ENCODE measurements at places on chromosomes 13 and 19. TPM values are rescaled to one million over a fixed set of nuclear protein-coding genes. Genes with fewer than 3 reads are reported as not detected.
A peak's percentile ranks its signal among the peaks of the same experiment; 100 is the strongest.

DNA sequence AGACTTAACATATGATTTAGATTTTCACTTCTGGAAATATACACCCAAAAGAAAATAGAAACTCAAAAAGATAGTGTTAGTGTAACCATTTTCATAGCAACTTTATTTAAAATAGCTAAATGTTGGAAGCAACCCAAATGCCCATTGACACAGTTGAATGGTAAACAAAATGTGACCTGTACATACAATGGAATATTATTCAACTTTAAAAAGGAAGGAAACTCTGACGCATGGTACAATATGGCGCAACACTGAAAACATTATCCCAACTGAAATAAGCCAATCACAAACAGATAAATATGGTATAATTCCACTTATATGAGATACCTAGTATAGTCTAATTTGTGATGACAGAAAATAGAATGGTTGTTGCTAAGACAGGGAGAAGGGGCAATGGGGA, 1456.1 kb upstream of the MIR17HG start:
- H3K4me1 ChIP-seq: no peaks in the 10 kb centered on the region
- H3K4me3 ChIP-seq: no peak overlapping the region
- H3K27me3 ChIP-seq: no peaks in the 10 kb centered on the region

DNA sequence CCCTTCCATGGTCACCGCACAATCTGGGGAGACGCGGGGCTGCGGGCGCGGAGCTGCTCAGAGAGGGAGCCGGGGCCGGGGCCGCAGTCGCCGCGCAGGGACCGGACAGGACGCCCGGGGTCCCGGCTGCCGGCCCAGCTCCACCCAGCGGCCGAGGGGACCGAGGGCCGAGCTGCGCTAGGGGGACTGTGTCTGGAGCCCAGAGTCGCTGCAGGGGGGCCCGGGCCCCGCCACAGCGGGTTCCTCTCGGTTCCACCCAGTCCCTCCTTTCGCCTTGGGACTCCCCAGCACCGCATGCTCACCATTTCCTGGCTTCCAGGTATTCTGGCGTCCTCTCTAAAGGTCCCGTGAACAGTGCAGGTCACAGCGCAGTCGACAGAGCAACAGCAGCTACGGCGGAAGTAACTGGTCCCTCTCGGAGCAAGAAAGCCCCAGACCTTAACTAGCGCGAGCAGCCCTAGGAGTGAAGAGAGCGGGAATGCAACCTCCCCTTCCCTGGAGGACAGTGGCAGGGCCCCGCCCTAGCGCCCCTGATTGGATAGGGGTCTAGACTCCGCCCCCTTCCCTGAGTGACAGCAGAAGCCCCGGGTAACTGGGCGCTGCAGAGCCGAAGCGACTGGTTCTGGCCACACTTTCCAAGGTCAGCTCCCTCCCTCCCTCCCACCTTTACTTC, at the start of gene ZNF878:
Gene ZNF878 (minus strand): TSS at position 465 of the 673 bp plus-strand sequence. CDS start 160 bp downstream, at position 305.
- no peaks in the 10 kb centered on the region for H3K4me1 ChIP-seq
- peak within 1 kb of the TSS; percentile 56 for H3K4me3 ChIP-seq
- no peaks in the 10 kb centered on the region for H3K27me3 ChIP-seq
- DNase-seq: peak; percentile 85
- peak within 1 kb of the TSS; percentile 47 for H3K27ac ChIP-seq
- H3K36me3 ChIP-seq: no peaks in the 10 kb centered on the region

- H3K27ac ChIP-seq: peak overlapping the region; percentile 60
- no peaks in the 10 kb centered on the region for H3K4me1 ChIP-seq
- peak; percentile 37 for DNase-seq
- H3K36me3 ChIP-seq: no peaks in the 10 kb centered on the region
- no peak overlapping the region for H3K4me3 ChIP-seq
These were observed 62.7 kb downstream of the COL4A1 start for GRCh38 chr13:110244071-110244830.

DNA sequence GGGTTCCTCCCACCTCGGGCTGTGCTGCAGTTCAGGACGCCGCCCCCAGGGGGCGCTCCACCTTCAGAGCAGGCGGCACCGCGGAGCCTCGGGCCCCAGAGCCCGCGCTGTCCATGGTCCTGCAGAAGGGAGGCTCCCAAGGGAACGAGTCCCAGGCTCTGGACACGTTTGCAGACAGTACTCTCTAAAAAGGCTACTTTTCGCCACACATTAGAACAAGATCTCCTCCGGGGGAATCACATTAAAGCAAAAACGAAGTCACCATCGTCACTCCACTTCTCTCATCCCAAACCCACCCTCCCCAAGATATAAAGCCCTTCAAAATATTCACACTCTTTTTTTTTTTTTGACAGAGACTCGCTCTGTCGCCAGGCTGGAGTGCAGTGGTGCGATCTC, 4.6 kb upstream of the SIGLEC10 start:
- no peak overlapping the region for H3K4me3 ChIP-seq
- no peaks in the 10 kb centered on the region for H3K4me1 ChIP-seq
- peak; percentile 39 for DNase-seq
- no peaks in the 10 kb centered on the region for H3K36me3 ChIP-seq

DNA sequence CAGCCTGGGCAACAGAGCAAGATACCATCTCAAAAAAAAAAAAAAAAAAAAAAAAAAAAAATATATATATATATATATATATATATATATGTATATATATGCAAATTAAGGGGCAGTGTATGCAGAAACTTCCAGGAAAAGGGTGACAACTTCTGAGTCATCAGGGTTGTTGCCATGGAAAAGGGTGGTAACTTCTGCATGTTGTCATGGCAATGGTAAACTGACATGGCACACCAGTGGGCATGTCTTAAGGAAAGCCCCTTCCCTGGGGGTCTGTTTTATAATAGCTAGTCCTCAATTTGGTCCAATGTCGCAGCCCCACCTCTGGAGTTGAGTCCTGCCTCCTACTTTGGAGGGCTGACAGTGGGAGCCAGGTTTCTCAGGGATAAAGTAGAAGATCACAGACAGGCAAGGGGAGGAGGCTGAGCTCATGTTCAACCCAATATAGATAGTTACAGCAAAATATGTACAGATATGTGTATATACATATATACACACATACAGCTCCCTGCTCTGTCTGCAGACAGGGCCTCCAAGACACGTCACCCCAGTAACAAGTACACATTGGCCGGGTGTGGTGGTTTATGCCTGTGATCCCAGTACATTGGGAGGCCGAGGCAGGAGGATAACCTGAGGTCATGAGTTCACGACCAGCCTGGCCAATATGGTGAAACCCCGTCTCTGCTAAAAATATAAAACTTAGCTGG, 7.2 kb upstream of the FCHO1 start:
- no peaks in the 10 kb centered on the region for H3K36me3 ChIP-seq
- H3K4me3 ChIP-seq: no peak overlapping the region
- no peak for DNase-seq
- no peaks in the 10 kb centered on the region for H3K4me1 ChIP-seq

GRCh38 chr19:1076951-1077350, 10.0 kb downstream of the ARHGAP45 start:
- H3K4me1 ChIP-seq: no peaks in the 10 kb centered on the region
- H3K27me3 ChIP-seq: no peaks in the 10 kb centered on the region
- H3K4me3 ChIP-seq: no peak overlapping the region
- no peaks in the 10 kb centered on the region for H3K36me3 ChIP-seq
- no peak for DNase-seq

DNA sequence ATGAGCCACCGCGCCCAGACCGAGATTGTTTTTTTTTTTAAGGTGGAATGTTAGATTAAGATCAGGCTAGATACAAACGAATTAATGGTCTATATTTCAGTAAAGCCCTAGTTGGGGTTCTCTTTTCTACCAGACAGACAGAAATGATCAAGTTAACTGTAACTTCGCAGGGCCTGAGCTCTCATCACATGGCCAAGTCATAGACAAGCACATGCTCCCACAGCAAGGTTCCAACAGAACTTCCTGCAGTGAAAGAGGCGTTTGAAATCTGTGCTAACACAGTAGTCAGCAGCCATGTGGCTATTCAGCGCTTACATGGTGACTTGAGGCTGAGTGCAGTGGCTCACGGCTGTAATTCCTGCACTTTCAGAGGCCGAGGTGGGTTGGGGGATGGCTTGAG, 34.7 kb upstream of the SEMA6B start:
- peaks cover 22% of the 10 kb centered on the region for H3K27me3 ChIP-seq
- DNase-seq: no peak
- no peak overlapping the region for H3K27ac ChIP-seq
- H3K4me1 ChIP-seq: no peaks in the 10 kb centered on the region
- H3K4me3 ChIP-seq: no peak overlapping the region
- no peaks in the 10 kb centered on the region for H3K36me3 ChIP-seq

DNA sequence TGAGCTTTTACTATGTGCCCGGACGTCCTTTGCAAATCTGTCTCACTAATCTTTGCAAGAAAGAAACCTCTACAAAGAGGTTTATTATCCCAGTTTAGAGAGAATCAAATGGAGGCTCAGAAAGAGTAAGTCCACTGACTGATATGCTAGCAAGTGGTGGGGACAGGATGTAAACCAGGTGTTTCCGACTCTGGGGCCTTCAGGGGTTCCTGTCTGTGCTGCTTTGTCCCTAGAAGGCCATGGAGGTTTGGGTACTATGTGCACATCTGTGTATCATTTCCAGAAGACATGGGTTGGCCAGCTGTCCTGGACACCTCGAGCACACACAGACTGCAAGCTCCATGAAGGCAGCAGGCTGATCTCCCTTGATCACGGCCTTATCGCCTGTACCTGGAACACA, 1.2 kb upstream of the KPTN start:
- no peak overlapping the region for H3K4me3 ChIP-seq
- H3K27me3 ChIP-seq: no peaks in the 10 kb centered on the region
- no peaks in the 10 kb centered on the region for H3K36me3 ChIP-seq
- no peaks in the 10 kb centered on the region for H3K4me1 ChIP-seq

DNA sequence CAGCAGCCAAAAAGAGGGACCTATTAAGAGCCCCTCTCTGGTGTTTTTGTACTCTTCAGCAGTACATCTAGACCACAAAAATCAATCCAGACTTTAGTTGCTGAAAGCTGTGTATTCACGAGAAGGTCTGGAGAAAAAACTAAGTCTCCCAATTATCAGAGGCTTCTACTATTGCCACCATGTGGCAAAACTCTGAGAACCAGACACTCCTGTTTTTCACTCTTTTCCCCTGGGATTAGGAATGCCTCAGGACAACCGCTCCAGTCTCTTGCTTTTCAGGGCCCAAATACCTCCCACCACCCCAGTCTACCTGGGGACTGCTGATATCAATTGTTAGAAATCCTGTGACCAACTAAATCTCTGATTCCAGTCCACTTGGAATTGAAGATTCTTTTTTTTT, 30.1 kb upstream of the OBI1 start:
- no peaks in the 10 kb centered on the region for H3K27me3 ChIP-seq
- H3K4me3 ChIP-seq: no peak overlapping the region
- H3K4me1 ChIP-seq: no peaks in the 10 kb centered on the region
- no peak for DNase-seq
- no peaks in the 10 kb centered on the region for H3K36me3 ChIP-seq

DNA sequence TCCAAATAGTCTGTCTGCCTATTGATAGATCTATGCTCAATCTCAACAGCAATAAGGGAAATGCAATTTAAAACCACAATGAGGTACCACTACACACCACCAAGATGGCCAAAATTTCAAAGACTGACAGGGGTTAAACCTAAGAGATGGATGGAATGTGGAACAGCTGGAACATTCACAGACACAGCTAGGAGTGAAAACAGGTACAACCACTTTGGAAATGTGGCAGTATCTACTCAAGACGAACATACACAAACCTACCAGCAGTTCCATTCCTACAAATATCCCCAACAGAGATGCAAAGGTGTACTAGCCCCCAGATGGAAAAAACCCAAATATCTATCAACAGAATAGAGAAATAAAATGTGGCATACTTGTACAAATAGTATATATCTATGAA, 86.4 kb downstream of the TSC22D1 start:
- no peaks in the 10 kb centered on the region for H3K4me1 ChIP-seq
- no peaks in the 10 kb centered on the region for H3K36me3 ChIP-seq
- no peak for DNase-seq
- no peaks in the 10 kb centered on the region for H3K27me3 ChIP-seq
- no peak overlapping the region for H3K4me3 ChIP-seq

- H3K4me3 ChIP-seq: no peak overlapping the region
- H3K4me1 ChIP-seq: no peaks in the 10 kb centered on the region
- H3K27me3 ChIP-seq: no peaks in the 10 kb centered on the region
- no peak for DNase-seq
These were observed 1486.8 kb downstream of the EFNB2 start for GRCh38 chr13:105048677-105049076.

DNA sequence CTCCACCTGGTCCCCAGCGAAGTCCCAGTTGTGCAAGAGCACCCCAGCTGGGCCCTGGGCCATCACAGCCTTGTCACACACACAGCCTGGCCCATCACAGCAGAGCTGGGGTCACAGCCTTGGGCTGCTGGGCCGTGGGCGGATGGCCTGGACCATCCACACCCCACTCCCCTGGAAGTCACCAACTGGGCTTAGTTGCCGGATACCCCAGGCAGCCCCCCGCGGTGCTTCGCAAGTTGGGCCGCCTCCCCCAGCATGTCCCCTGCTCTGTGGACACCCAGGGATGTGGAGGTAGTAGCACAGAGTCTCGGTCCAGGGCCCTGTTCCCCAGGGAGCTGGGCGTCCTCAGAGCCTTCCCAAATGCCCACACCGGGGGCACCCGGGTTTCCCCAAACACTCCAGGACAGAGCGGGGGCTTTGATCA, 4.5 kb upstream of the ZNF554 start:
- no peak overlapping the region for H3K4me3 ChIP-seq
- no peak for DNase-seq
- no peak overlapping the region for H3K27ac ChIP-seq
- no peaks in the 10 kb centered on the region for H3K4me1 ChIP-seq
- H3K27me3 ChIP-seq: no peaks in the 10 kb centered on the region
- no peaks in the 10 kb centered on the region for H3K36me3 ChIP-seq

- peak overlapping the region; percentile 53 for H3K27ac ChIP-seq
- H3K27me3 ChIP-seq: no peaks in the 10 kb centered on the region
- H3K4me1 ChIP-seq: peaks cover 11% of the 10 kb centered on the region
- no peak for DNase-seq
These were observed 13.8 kb downstream of the PAK4 start for GRCh38 chr19:39139305-39139874.

HIPK4 gene
- total RNA-seq: 0.40 TPM

LRFN3 gene
- 22.4 TPM for total RNA-seq

ICAM5 gene
- total RNA-seq: 0.88 TPM

AP3D1 gene
- total RNA-seq: 48.2 TPM

URAD gene
- not detected for total RNA-seq
